ENCODE measurements at places on chromosomes 7 and 10.

- peaks cover 7% of the 10 kb centered on the region for H3K4me1 ChIP-seq
These were observed 763.5 kb downstream of the AUTS2 start for GRCh38 chr7:70361821-70362220.

DNA sequence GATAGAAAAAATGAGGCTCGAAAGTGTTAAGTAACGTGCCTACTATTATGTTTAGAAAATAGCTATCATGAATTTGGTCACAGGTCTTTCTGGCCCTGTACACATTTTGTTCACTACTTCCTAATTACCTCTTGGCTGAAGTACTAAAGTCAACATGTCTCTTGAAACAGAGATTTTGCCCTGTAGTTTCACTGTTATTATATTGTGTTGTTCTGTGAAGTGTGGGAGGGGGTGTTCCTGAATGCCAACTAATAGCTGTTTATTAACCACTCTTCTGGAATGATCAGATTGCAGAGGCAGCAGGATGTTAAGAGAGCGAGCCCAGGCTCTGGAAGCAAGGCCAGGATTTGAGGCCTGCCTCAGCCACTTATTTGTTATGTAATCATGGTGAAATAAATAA lies 72.1 kb downstream of the RNF133 start:
- no peaks in the 10 kb centered on the region for H3K4me1 ChIP-seq
- no peak for DNase-seq
- no peaks in the 10 kb centered on the region for H3K27me3 ChIP-seq
- no peak overlapping the region for H3K4me3 ChIP-seq

GRCh38 chr7:142012825-142013511 lies 17.3 kb downstream of the MGAM start:
- H3K27ac ChIP-seq, result no peak overlapping the region
- DNase-seq, result no peak
- H3K4me1 ChIP-seq, result no peaks in the 10 kb centered on the region
- no peaks in the 10 kb centered on the region for H3K27me3 ChIP-seq
- no peak overlapping the region for H3K4me3 ChIP-seq

GRCh38 chr7:88305044-88305443 lies 1.6 kb downstream of the STEAP4 start:
- H3K4me1 ChIP-seq, result peaks cover 8% of the 10 kb centered on the region
- no peak overlapping the region for H3K4me3 ChIP-seq
- DNase-seq, result no peak
- no peaks in the 10 kb centered on the region for H3K36me3 ChIP-seq
- peaks cover 17% of the 10 kb centered on the region for H3K27me3 ChIP-seq

DNA sequence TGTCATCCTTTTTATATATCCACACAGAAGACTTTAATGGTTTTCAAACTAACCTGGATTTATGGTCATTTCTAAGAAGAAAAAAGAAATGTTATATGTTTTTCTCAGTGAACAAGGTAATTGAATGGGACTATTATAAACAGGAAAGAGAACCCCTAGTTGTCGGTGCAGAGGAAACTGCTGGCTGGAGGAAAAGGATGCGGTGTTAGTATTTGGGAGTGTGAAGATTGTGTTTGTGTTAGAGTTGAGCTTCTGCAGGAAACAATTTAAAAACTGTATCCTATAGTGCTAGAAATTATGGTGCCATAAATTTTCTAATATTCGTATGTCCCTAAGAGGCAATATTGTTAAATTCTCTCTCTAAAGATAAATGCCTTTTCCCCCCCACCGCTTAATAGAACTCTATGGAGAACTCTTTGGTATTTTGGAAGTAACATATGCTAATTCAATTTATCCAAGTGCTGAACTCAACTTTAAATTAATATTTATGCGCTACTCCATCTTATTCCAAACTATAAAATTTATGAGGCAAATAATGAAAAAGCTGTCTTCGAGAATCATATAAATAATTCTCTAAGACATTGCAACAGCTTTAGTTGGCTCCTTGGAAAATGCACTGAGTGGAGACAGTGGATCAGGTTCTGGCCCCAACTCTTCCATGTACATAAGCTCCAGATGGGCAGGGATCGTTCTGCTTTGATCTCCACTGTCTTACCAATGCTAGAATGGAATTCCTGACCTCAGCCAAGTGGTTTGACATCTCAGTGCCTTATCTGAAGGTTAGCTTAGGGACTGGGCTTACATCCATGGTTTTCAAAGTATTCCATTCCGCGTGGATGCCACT lies 5.6 kb downstream of the BZW2 start:
- DNase-seq, result no peak
- no peak overlapping the region for H3K4me3 ChIP-seq
- H3K36me3 ChIP-seq, result no peaks in the 10 kb centered on the region
- H3K4me1 ChIP-seq, result peaks cover 13% of the 10 kb centered on the region
- H3K27me3 ChIP-seq, result no peaks in the 10 kb centered on the region
- no peak overlapping the region for H3K27ac ChIP-seq

DNA sequence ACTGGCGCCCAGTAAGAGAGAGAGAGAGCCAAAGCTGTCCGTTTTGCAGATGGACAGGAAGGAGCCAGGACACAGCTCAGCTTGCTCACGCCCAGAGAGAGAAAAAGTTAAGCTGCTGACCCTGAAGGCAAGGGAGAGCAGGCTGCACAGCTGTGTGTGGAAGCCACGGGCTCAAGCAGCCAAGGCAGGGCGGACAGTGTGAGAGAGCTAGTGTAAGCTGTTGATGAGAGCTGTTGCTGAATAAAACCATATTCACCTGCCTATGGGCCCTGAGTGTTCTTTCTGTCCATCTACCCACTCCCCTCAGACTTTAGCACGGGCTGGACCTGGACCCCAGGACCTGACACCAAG lies 5.4 kb downstream of the INMT start:
- no peaks in the 10 kb centered on the region for H3K27me3 ChIP-seq
- no peak overlapping the region for H3K27ac ChIP-seq
- DNase-seq, result no peak

DNA sequence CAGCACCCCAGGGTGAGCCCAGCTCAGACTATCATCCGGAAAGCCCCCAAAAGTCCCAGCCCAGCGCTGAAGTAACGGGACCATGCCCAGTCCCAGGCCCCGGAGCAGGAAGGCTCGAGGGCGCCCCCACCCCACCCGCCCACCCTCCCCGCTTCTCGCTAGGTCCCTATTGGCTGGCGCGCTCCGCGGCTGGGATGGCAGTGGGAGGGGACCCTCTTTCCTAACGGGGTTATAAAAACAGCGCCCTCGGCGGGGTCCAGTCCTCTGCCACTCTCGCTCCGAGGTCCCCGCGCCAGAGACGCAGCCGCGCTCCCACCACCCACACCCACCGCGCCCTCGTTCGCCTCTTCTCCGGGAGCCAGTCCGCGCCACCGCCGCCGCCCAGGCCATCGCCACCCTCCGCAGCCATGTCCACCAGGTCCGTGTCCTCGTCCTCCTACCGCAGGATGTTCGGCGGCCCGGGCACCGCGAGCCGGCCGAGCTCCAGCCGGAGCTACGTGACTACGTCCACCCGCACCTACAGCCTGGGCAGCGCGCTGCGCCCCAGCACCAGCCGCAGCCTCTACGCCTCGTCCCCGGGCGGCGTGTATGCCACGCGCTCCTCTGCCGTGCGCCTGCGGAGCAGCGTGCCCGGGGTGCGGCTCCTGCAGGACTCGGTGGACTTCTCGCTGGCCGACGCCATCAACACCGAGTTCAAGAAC lies 1.1 kb downstream of the VIM start:
- H3K27me3 ChIP-seq, result no peaks in the 10 kb centered on the region
- peak overlapping the region; percentile 94 for H3K4me3 ChIP-seq
- H3K27ac ChIP-seq, result peak overlapping the region; percentile 100
- peaks cover 35% of the 10 kb centered on the region for H3K36me3 ChIP-seq

GRCh38 chr7:9240001-9240400 lies 806.6 kb downstream of the NXPH1 start:
- H3K4me3 ChIP-seq, result no peak overlapping the region
- no peaks in the 10 kb centered on the region for H3K36me3 ChIP-seq
- no peaks in the 10 kb centered on the region for H3K27me3 ChIP-seq
- H3K27ac ChIP-seq, result no peak overlapping the region

DNA sequence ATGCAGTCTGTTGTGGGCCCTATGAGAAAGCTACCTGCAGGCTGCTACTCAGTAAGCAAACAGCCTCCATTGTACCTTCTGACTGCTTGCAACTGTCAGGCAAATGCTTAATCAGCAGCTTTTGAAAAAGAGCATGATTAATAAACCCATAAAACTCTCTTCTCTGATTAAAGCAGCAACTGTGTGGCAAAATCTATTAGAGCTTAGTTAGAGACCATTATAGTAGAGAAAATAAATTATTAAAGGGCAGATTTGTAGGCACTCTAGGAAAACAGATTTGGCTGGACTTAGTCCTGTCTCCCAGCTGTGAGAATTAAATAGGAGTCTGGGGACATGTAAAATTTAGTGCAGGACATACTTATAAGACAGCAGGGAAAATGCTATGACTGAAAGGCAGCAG lies 132.5 kb upstream of the WNT16 start:
- no peaks in the 10 kb centered on the region for H3K27me3 ChIP-seq
- no peak overlapping the region for H3K4me3 ChIP-seq
- no peak for DNase-seq
- H3K27ac ChIP-seq, result no peak overlapping the region

DNA sequence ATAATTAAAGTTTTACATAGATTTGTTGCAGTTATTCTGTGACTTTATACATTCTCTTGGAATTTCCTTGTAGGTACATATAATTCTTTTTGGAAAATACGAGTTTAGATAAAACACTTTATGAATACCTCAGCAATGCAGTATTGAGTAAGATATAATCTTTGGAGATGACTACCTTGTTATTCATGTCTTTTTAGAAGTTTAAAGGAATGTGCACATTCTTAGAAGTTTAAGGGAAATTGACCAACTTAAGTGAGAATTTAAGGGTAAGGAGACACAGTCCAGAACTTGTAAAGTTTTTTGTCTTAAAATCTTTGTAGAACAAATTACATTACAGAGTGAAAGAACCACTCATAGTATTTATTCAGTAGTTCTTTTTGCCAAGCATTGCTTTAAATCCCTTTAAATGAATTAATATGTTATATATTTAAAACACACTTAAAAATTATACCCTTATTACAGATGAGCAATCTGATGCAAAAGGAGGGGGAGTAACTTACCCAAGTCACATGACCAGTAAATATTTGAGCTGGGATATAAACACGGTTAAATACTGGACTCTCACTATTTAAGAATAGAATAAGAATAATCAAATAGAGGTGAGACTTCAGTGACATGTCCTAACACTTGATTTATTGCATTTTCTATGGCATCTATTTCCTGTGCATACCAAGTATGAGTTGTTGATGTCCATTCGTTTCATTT lies 139.5 kb upstream of the FERD3L start:
- no peaks in the 10 kb centered on the region for H3K4me1 ChIP-seq
- DNase-seq, result no peak
- no peaks in the 10 kb centered on the region for H3K27me3 ChIP-seq
- H3K27ac ChIP-seq, result no peak overlapping the region
- H3K36me3 ChIP-seq, result no peaks in the 10 kb centered on the region

DNA sequence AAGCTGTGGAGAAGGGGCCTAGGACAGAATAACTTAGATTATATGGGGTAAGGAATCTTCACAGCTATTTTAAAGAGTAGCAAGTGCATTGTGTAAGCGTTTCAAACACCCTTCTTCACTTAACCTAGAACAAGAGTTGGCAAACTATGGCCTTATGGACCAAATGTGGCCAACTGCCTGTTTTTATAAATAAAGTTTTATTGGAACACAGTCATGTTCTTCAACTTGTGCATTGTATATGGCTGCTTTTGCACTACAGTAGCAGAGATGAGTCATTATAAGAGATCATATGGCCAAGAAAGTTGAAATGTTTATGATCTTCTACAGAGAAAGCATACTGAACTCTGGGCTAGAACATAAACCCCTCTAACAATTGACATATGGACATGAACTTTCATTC lies 187.8 kb downstream of the ETV1 start:
- no peaks in the 10 kb centered on the region for H3K4me1 ChIP-seq
- no peak for DNase-seq
- no peaks in the 10 kb centered on the region for H3K27me3 ChIP-seq
- no peak overlapping the region for H3K4me3 ChIP-seq
- H3K27ac ChIP-seq, result no peak overlapping the region

DNA sequence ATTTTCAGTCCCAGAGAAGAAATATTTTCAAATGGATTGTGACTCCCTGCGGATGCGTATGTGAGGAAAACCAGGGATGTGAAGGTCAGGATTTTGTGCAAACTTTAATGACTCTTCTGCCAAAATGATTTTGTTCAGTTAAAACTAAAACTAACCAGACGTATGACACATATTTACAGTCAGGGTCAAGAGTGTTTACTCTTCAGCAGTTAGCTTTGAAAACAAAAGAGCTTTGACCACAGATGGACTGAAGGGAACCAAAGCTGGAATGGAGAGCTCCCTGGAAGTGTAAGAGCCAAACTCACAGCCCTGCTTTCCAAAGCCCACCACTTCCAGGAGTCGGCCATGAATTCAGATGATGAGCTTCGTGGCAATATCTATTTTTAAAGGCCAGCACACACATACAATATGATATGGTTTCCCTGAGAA lies 15.5 kb downstream of the SVIL start:
- H3K4me3 ChIP-seq, result no peak overlapping the region
- no peaks in the 10 kb centered on the region for H3K36me3 ChIP-seq
- no peak overlapping the region for H3K27ac ChIP-seq
- H3K4me1 ChIP-seq, result no peaks in the 10 kb centered on the region

DNA sequence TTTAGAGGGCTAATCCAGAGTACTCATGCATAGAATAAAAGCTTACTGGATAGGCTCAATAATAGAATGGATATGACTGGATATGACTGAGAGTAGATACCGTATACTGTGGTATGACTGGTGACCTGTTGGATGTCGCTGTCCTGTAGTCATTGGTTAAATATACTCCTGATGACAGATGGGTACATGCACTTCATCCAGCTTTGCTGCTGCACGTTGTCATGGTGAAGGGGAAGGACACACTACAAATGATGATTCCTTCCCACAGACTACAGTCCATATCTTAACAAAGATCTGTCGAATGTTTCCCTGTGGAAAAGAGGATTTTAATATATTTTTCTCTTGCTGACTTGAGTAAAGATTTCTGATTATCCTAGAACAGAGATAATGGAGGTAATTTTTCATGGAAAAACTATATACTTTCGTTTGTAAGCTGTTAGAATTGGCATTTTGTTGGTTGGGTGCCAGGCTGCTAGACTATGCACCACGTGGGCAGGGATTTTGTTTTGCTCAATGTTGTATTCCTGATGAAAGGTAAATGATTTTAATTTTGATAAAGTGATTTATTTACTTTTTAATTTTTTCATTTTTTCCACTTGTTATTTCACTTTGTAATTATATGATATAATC lies 97.3 kb downstream of the PPP1R9A start:
- H3K4me3 ChIP-seq, result no peak overlapping the region
- no peaks in the 10 kb centered on the region for H3K27me3 ChIP-seq
- no peak for DNase-seq
- H3K4me1 ChIP-seq, result no peaks in the 10 kb centered on the region
- no peaks in the 10 kb centered on the region for H3K36me3 ChIP-seq

- H3K4me1 ChIP-seq, result no peaks in the 10 kb centered on the region
- H3K4me3 ChIP-seq, result no peak overlapping the region
- H3K36me3 ChIP-seq, result no peaks in the 10 kb centered on the region
- H3K27me3 ChIP-seq, result peaks cover 2% of the 10 kb centered on the region
- DNase-seq, result no peak
These were observed 88.1 kb upstream of the IFRD1 start for GRCh38 chr7:112362053-112362650.

GRCh38 chr10:98524124-98524523 lies 77.4 kb upstream of the HPS1 start:
- H3K27ac ChIP-seq, result no peak overlapping the region
- H3K4me3 ChIP-seq, result no peak overlapping the region
- no peaks in the 10 kb centered on the region for H3K27me3 ChIP-seq
- no peaks in the 10 kb centered on the region for H3K4me1 ChIP-seq
- no peaks in the 10 kb centered on the region for H3K36me3 ChIP-seq
- no peak for DNase-seq

- H3K4me3 ChIP-seq, result peak overlapping the region; percentile 24
- H3K27ac ChIP-seq, result peak overlapping the region; percentile 71
- peak; percentile 41 for DNase-seq
- no peaks in the 10 kb centered on the region for H3K27me3 ChIP-seq
- peaks cover 72% of the 10 kb centered on the region for H3K4me1 ChIP-seq
- no peaks in the 10 kb centered on the region for H3K36me3 ChIP-seq
These were observed 2.7 kb upstream of the PDCD4 start for GRCh38 chr10:110868981-110869380.

Measured in CD4-positive, alpha-beta T cell (primary cell).